Fibroblast of pulmonary artery (primary cell): ENCODE measurements at places on chromosomes 1 and 21.
A peak's percentile ranks its signal among the peaks of the same experiment; 100 is the strongest.

GRCh38 chr1:22107126-22107525 is 35.8 kb downstream of the WNT4 start:
- no peak for DNase-seq

DNA sequence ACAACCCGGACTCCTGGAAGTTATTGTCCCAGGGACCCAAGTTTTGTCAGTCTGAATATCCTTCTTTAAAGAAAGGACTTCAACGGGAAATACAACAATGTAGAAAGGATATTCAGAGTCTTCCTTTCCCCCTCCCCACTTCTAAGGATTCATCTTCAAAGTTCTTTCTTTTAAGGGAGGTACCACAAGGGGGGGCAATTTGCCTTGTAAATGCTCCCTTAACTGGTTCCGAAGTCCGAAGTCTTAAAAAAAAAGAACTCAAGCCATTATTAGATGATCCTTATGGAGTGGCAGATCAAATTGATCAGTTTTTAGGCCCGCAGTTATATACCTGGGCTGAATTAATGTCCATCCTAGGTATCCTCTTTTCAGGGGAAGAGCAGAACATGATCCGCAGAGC is 47.0 kb downstream of the SERINC2 start:
- DNase-seq, result peak; percentile 42

- DNase-seq, result no peak
Observed at GRCh38 chr21:44527156-44527982, 12.6 kb downstream of the KRTAP10-1 start.

GRCh38 chr1:61343734-61344420 is 261.5 kb downstream of the NFIA start:
- no peak for DNase-seq

- no peak for DNase-seq
Observed at GRCh38 chr21:25589887-25590286, 17.4 kb downstream of the MRPL39 start.

DNA sequence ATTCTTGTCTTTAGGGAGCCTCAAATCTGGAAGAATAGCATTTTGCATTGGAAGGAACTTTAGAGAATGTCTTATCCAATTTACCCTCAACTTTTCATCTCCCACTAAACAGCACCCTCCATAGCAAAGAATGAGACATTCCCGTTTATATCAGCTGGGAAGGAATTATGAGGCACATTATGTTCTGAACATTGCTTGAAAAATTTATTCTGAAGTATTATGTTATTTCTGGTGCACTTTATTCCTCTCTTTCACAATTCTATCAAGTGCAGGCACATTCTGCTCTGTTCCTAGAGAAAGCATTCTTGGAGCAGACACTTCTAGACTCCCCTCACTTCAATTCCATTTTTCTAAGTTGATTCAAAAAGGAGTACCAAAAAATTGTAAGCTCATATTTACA is 147.9 kb downstream of the EDEM3 start:
- DNase-seq, result no peak

DNA sequence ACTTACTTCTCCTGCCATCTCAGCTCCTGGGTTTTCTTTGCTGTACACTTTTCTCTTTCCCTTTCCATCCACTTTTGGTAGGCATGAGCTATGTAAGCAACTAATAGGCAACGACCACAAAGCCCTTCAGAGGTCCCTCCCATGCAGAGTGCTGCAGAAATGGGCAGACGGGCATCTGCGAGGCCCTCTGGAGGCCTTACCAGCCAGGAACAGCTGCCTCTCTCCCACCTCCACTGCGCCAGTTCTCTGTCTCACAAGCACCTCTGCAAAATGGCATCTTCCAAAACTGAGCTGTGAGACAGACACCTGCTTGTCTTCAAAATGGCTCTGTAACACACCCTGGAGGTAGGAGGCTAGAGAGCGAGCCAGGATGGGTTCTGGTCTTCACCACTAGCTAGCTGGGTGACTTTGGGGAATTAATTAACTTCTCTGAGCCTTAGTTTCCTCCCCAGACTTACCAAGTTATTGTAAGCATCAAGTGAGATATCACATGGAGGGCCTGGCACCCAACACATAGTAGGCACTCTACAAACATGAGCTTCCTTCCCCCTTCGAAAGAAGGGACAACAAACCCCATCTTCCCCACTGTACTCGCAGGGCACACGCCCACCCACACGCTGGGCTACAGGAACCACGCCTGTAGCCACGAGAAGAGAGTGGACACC is 62.0 kb downstream of the BCAR3 start:
- DNase-seq, result no peak

- DNase-seq, result no peak
Observed at GRCh38 chr1:9815150-9815549, 8.6 kb downstream of the CLSTN1 start.

GRCh38 chr21:16192902-16193301 is 463.1 kb downstream of the USP25 start:
- DNase-seq, result peak; percentile 39

DNA sequence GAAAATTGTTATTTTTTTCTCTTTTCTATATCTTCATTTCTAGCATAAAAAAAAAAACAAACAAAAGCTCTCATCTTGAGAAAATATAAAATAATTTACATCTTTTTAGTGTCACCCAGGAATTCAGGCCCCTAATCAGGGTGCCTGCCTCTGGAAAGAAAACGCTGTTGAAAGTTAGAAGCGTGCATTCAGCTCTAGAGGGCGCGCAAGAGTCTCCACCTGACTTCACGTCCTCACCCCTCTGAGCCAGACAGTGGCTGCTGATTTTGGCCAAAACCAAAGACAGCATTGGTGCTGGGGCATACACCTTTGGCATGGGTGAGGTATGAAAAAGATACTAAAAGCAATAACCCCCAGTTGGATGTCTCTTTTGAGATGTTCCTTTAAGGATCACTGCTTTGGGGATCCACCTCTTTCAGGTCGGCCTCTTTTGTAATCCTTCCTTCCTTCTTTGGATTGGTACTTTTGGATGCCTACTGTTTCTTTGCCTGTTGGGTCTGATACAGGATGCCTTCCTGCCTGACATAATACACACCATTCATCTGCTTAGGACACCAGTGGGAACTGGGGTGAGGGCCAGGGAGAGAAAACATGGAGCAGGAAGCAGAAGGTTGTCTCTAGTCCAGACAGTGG is 77.6 kb upstream of the CHRM3 start:
- DNase-seq, result no peak

DNA sequence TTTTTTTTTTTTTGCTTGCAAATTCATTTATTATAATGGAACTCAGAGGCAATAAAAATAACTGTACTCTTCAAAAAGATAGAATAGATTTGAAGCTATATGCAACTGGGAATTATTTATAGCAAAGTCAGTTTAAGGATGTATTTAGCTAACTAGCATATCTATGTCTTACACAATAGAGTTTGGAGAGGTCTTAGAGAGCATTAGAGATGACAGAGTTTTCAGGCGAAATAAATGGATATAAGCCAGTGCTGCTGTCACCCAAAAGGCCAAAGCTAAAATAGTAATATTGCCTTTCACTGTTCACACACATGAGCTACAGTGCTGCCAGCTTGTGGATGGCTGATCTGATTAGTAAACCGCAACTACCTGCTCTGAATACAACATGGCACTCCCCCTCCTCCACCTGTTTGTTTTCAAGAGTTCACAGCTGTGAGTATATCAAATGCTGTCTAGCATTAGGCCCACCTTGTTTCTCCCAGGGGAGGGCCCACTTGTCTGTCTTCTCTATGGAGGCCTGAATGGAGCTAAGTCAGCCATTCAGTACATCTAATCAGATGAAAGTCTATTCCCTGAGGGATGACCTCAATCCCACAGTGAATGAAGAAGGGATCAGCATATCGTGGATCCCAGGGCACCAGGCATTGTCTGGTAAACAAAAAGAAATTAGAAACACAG is 25.2 kb upstream of the SSX2IP start:
- DNase-seq, result no peak

DNA sequence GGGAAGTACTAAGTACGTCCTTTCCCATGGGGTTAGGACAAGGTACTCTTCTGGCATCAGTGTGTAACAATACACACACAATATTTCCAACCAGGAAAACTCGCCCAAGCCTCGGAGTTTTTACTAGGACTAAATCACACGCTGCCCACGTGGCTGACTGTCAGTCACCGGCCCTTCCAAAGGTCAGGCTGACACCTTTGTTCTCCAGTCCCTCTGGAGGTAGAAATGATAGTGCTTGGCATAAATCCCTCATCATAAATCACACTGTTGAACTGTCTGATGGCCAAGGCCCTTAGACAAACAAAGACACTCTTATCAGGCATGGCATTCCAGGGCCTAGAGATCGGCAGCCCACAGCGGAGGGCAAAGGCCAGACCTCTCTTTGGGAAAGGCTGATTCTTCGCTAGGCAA is 16.9 kb upstream of the SLAMF9 start:
- no peak for DNase-seq

DNA sequence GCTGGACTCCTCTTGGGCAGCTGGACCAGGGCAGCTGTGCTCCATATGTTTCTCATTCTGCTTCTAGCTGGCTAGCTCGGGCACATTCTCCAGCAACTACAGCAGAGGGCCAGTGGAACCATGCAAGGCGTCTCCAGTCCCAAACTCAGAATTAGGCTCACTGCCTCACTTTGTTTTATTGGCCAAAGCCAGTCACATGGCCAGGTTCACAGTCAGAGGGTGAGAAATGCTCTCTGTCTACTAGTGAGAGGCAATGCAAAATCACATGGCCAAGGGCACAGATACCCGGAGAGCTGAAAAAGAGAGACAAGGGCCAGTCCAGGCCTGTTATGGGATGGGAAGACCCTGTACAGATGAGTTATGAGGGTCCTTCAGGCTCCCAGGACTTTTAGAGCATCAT is 78.8 kb upstream of the KLHDC7A start:
- no peak for DNase-seq

DNA sequence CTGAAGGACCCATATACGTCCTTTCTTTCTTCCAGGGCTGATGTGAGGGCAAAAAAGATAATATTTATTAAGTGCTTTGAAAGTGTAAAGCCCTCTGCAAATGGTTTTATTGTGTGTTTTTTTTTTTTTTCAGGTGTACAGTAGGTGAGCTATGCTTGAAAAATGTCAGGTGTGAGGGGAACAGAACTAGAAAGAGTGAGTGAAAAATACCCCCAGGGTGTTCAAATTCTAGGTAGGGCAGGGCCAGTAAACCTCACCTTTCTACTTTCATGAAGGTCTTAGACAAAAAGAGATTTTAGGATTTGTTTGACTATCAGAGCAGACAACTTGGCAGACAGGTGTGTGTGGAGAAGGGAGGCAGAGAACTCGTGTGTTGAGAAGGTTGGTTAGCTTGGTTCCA is 51.3 kb downstream of the ARHGEF11 start:
- DNase-seq, result no peak

DNA sequence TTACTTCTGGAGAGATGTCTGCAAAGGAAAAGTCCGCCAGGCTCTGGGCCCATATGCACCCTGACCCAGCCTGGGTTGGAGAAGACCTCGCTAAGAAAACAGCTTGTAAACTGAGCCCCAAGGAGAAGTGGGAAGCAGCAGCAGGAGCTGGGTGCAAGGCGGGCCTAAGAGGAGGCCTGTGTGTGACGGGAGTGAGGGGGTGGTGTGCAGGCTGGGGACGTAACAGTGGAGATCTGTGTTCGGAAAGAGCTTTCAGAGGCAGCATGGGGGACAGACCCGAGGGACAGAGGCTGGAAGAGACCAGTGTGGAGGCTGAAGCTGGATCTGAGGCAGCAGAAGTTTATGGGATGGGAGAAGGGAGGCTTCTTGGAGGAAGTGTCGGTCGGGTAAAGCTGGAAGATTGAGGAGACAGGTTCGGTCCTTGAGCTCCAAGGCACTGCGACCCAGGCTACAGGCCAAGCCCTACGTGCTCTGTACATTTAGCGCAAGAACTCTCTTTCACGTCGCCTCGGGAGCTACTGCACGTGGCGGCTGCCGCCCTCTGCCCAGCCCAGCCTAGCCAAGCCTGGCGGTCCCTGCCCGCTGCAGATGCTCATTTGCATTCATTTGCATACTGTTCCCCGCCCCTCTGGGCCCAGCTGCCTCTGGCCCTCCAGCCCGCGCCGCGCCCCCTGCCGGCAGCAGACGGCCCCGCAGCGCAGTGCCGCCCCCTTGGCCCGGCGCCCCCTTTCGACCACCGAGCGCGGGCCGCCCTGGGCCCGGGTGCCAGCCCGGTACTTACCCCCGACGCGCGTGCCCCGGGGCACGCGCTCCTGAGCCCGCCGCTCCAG is 6.3 kb downstream of the HPCA start:
- DNase-seq, result peak; percentile 23

DNA sequence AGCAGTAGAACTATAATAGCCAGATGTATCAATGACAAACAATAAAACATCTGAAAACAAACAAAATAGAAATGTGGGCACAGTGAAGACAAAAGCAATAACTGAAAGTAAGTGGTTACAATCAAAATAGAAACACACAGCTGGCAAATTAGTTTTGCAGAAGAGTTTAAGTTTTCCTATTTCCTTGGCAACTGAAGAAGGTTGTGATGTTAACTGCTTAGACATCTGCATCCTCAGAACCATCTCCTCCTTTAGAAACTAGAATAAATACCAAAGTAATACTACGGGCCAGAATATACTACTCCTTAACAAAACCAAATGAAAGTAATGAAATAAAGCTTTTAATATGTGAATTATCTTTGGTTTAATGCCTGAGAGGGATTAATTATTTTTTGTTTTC is 605.5 kb downstream of the LTN1 start:
- no peak for DNase-seq

GRCh38 chr1:153113416-153113815 is at the start of gene SPRR2F:
SPRR2F (minus strand) TSS chr1:153113516; CDS start chr1:153112733, 783 bp downstream.
- no peak for DNase-seq

GRCh38 chr1:163056831-163057230 is 12.3 kb upstream of the RGS4 start:
- peak; percentile 69 for DNase-seq

DNA sequence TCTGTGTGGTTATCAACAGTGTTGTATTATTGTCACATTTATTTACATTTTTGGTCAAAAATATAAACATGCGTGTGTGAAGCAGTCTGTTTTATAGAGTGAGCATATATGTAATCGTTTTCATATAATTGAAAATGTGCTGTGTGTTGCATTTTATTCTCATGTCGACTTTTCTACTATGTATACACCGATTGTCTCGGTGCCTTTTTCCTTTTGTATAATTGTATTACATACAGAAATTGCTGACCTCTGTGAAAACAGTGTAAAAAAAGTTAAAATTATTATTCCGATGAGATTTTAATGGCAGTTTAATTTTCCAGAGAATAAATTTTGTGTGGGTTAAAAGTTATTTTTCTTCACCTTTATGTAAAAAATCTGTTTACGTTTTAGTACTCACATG is 62.4 kb upstream of the SERTAD4 start:
- DNase-seq, result no peak

GRCh38 chr1:23102289-23102688 is 66.4 kb downstream of the LUZP1 start:
- peak; percentile 46 for DNase-seq
